ENCODE measurements at places on chromosomes 1 and 21.
A peak's percentile ranks its signal among the peaks of the same experiment; 100 is the strongest.

- peak; percentile 72 for DNase-seq
Measured at GRCh38 chr1:38941527-38942019, at the start of gene RHBDL2. TSS of gene RHBDL2 (minus strand) at chr1:38941830. CDS start at chr1:38919212, 22,618 bp downstream.

DNA sequence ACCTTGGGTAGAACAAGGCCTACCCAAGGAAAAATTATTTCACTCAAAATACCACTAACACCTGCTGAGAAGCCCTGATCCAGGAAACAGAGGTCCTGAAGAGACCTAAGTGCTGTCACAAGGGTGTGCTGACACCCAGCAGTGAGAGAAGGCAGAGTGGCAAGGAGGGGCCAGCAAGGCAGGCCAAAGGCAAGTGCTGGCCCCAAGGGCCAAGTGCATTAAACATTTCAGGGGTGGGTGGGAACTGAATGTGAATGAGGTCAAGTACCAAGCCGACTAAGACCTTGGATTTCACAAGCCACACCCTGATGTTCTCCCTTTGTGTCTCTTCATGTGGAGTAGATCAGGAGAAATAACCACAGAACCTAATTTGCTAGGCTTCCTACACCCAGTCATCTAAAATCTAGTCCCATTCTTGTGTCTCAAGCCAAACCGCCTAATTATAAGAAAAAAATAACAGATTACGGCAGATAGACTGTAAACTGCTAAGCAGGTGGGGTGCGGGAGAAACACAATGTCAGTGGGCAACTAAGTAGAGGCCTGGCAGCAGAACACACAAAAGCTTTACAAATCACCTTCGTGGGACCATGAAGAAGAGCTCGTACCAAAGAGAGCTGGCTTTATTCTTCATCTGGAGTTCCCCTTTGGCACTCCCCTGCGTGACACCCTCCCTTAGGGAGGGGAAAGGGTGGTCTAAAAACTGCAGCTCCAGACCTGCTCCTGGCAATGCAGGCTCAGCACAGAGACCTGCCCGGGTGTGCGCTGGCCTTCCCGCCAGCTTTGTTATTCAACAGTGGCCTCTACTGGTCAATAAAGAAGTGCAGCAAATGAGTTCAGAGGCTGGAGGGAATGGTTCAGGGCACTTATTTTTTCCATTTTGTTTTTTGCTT lies 8.7 kb downstream of the UBE2G2 start:
- peak; percentile 53 for DNase-seq

DNA sequence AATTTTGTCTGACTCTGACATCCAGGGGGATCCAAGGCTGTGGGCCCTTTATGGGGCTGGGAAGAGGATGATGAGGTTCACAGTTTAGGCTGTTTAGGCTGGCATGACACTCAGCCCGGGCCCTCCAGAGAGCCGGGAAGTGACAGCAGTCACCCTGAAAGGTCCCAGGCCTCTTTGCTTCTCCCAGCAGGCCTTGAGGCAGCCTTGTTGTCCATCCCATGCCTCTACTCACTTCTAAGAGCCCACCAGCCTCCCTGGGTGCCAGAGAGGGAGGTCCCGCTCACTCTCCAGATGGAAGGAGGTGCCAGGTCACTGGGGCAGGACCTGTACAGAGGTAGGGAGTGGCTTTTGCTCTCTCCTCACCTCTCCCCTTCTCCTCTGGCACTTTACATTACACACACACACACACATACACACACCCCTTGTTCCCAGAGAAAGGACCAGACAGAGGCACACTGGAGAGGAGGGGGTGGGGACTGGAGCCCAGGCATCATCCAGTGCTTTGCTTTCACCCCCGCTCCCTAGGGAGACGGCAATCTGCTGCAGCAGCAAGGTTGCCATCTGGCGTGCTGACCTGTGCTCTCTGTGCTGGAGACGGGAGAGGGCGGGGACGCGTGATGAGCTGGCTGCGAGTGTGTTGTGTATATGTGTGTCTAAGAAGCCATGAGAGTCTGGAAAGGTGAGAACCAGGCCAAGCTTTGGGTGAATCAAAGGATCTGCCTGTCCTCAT lies 4.6 kb downstream of the KLHDC8A start:
- peak; percentile 51 for DNase-seq

- DNase-seq: no peak
Measured at GRCh38 chr1:216598448-216598847, 124.8 kb downstream of the ESRRG start.

DNA sequence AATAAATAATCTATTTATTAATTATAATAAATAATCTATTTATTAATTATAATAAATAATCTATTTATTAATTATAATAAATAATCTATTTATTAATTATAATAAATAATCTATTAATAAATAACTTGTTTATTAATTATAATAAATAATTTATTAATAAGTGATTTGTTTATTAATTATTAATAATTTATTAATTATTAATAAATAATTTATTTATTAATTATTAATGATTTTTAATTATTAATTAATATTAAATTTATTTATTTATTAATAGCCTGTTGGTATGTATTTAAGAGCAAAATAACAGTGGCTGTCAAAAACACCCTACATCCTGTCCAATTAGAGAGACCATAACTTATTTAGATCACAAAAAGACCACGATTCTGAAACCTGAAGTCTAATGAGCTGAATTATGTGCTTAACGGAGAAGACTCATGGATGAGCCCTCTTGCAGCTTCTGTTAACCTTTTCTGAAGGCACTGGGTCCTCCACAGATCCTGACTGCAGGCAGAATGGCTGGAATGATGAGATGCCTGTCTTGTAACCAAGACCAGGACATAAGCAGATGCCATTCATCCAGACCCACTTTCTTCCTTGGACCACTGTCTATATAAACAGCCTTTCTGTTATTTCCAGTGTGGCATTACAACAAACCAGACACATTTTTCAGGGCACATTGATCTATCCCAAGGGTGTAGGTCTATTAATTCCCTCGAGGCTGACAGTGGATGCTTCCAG lies 134.2 kb downstream of the SETD4 start:
- DNase-seq: no peak

DNA sequence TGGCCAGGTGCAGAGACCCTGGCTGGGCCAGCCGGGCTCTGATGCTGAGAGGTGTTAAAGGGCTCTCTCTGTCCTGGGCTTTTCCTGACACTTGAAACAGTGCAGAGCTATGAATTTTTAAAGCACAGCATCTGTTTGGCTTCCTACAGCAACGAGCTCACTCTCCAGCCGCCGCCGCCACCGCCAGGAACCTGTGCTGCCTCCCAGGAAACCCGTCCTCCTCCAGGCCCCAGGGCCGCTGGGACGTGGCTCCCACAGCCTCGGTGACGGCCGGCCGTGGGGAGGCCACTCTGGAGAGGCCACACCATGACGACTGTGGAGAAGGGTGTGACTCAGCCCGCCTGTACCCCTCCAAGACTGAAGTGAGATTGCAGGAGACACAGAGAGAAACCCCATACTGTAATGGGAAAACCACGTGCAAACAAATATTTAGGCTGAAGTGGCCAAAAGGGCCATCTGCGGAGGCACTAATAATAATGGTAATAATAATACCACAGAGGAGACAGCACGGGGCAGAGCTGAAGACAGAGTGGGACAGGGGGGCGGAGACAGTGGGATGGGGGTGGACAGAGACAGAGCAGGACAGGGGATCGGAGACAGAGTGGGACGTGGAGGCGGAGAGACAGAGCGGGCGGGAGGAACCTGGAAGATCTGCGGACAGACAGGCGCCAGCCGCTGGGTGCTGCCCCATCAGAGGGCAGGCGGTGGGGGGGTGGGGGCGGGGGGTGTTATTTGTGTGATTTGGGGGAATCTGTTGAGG lies 139.2 kb downstream of the CASZ1 start:
- DNase-seq: no peak

- DNase-seq: peak; percentile 24
Measured at GRCh38 chr1:220271706-220272046, 577 bp downstream of the RAB3GAP2 start.
